ENCODE measurements at places on chromosomes 11 and 22.
A peak's percentile ranks its signal among the peaks of the same experiment; 100 is the strongest.

- DNase-seq, result no peak
These were observed 46.6 kb upstream of the TENM4 start for GRCh38 chr11:79487412-79487811.

GRCh38 chr11:38304926-38305325 is 1706.9 kb upstream of the RAG2 start:
- no peak for DNase-seq

DNA sequence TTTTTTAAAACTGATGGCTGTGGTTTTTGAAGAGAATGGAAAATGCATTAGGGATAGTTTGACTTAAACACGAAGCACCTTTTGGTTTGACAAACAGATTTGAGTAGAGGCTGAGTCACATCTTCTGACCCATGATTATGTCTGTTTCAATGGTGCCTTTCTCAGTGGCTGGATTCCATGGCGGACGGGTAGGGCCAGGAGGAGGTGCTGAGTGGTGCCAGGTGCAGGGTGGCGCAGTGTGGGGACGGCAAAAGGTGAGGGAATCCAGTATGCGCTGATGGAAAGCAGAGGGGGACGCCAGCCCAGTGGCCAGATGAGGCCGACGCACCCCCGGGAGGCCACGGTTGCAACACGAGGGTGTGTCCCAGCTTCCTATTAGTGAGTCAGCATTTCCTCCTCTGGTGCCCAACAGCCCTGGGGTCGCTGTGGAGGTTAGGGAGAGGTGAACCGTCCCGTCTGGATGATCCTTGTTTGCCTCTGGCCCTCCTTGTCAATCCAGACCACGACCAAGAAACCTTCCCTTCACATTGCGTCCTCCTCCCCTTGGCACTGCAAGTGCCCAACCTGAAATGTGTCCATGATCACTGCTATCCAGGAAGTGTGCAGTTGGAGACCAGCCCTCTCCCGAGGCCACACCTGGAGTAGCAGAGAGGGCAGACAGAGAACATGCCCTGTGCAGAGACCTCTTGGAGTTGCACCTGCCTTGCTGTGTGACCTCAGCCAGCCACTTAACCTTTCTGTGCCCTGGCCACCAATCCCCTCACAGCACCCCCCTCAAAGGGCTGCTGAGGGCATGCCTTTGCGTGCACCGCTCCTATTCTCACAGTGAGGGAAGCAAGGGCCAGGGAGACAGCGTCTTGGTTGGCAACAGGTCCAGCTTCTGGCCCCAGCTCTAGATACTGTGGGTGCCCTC is 32.5 kb upstream of the ATXN10 start:
- DNase-seq, result no peak

GRCh38 chr22:42581762-42582716 is 28.3 kb downstream of the SERHL2 start:
- DNase-seq, result peak; percentile 80

DNA sequence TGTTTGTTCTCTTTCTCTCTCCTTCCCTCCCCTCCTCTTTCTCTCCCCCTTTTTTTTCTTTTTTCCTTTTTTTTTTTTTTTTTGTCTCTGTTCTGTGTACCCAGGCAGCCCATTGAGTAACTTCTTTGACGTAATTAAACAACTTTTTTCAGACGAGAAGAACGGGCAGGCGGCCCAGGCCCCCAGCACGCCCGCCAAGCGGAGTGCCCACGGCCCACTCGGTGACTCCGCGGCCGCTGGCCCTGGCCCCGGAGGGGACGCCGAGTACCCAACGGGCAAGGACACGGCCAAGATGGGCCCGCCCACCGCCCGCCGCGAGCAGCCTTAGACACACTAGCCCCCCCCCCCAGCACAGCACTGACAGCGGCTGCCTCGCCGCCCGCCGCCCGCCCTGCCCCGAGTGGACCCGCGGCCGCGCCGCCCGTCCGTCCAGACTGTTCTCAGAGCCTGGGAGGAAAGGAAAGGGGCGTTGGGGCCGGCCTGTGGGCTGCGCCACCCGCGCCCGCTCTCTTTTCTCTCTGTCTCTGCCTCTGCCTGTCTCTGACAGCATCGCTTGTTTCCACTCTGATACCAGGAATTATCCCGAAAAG is 26.1 kb downstream of the MOB2 start:
- no peak for DNase-seq

DNA sequence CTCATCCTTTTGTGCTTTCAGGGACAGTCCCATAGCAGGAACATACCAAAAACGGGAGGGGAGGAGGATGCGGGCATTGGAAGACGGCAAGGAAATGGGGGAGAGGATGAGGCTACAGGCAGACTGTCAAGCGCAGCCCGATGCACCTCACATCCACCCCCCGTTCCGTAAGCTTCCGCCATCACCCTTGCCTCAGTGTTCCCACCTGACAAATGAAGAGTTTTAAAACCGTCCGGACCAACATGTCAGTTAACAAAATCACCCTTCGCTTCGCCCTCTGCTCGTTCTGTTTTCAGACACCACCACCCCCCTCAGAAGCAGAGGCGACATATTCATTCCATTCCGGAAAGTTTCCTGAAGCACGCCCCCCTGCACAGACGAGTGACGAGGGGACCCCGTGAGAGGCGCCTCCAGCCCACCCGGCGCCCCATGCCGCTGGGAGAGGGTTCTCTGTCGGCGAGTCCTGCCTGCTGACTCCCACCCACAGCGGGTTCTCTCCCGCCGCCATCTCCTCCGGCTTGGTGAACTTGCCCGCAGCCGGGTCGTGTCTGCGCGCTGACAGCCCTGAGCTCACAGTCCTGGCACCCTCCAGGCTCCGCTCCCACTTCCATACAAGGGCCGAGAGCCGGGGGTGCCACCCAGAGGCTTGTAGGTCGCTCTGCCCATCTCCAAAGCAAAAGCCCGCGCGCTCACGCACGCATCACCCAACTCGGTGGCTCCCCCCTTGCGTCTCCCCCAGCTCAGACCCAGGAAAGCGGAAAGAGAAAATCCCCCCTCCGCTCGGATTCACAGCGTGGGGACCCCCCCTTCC is 1.5 kb downstream of the IGSF9B start:
- peak; percentile 29 for DNase-seq

GRCh38 chr22:35582861-35583670 is 34.1 kb downstream of the MB start:
- DNase-seq, result peak; percentile 55

GRCh38 chr11:65915821-65916251 is 3.0 kb downstream of the C11orf68 start:
- DNase-seq, result peak; percentile 53

DNA sequence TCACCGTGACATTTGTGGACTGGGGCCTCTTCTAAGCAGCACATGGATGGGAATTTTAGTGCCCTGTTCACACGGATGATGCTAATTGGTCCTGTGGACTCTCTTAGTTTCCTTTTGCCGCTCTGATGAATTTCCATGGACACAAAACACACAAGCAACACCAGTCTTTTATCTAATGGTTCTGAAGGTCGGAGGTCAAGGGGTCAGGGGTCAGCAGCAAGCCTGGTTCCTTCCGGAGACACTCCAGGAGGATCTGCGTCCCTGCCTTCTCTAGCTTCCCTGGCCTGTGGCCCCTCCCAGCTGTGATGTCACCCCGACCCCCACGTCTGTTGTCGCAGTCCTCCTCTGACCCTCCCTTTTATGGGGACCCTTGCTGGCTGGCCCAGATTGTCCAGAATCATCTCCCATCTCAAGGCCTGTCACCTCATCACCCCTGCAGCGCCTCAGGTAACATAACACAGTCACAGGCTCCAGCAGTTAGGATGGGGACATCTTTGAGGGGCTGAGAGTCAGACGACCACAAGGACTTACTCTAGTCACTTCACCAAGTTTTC is 6.8 kb downstream of the NADSYN1 start:
- DNase-seq, result no peak

DNA sequence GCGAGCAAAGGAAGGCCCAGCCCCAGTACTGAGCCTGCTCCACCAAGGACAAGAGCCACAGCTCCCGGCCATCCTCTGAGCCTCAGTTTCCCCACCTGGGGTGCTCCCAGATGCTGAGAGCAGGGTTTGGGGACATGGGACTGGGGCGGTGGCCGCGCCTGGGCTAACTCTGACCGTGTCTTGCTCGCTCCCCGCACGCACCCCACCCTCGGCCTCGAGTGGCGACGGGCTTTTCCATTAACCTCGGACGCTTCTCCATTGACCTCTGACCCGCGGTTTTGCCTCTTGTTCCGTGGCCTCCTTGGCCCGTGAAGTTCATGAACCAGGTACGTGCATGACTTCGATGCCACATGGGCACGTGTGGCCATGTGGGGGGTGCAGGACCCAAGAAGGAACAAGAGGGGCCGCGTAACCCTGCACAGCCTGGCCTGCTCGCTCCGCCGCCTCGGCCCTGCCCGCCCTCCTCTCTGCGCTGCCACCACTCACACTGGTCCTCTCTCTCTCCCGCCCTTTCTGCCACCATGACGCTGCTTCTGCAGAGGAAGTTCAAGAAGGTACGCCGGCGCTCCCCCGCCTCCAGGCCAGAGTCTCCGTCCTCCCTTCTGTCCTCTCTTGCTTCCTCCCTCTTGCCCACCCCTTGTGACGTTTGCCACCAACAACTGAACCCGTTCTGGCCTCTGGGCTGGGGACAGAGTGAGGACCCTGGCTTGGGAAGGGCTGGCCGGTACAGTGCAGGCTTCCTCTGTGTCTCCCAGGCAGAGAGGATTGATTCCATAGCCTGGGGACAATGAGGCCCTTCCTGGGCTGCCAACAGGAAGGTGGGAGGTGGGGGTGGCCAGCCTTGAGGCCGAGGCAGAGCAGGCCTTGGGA is 6.9 kb downstream of the TNNT3 start:
- peak; percentile 26 for DNase-seq

DNA sequence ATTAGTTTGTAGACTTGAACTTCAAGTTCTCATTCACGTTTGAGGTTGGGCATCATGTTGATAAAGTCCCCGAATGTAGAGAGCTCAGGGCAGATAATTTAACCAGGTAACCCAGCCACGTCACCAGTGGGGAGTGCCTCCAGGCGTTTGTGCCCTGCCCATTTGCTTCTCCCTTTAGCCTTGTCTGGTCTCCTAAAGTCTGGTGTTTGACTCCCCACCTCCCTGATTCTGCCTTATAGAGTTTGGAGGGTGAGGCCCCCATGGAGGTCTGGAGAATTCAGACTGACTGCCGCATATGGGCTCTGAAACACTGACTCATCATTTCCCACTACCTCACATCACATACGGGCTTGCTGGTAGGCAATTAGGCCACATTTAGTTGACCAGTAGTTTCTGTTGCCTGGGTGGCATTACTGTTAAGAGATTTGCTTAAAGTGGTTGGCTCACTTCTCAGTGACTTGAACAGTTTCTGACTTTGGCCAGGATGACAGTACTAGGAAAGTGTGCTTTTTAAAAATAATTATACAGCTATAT is 99.3 kb upstream of the GAL start:
- DNase-seq, result no peak

DNA sequence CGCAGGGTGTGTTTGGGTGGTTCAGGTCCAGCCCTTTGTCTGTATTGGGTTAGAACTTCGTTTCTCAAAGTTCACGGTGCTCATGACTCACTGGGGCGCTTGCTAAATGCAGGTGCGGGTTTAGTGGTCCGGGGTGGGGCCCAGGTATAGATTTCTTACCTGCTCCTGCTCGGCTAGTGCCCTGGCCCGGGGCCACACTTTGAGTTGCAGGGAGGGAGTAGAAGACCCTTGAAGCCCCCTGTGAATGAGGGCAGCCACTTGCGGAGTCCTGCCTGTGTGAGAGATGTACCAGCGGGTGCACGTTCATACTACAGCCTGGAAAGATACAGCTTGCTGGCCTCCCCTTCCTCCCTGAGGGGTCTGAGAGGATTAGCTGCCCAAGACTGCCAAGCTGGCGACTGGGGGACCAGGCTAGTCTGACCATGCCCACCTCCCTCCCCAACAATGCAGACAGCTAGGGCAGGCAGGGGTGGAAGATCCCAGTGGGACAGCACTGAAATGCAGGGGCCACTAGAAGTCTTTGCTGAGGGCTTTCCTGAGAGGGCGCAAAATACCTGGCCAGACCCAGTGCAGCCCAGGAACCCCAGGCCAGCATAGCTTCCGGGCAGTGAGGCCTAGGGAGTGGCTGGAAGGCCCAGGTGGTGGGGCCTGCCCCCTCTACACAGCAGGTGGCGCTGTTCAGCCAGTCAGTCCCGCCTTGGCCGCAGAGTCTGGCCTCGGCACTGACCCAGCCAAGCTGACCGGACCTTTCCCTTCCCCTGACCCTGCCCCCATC is 5.1 kb upstream of the MYRF start:
- DNase-seq, result peak; percentile 46

DNA sequence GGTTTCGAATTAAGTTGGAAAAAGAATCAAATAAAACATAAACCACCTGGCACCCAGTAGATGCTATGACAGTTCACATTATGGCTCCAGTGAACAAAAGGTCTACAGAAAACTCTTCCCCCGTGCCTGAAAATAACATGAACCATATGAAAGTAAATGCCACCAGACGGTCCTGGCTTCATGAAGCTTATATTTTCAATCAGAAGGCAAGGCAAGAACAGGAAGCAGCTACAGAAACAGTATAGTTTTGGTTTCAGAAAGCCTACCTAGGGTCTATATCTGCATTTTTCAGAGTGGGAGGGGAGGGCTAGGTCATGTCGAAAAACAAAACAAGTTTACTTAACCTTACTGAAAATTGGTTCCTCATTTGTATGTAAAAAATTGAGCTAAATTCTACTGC is 9.8 kb downstream of the RAB30 start:
- DNase-seq, result no peak

GRCh38 chr11:11956006-11956405 is 52.4 kb downstream of the DKK3 start:
- no peak for DNase-seq

- no peak for DNase-seq
These were observed 87.5 kb downstream of the PRMT3 start for GRCh38 chr11:20474882-20475517.

- no peak for DNase-seq
These were observed 45.6 kb downstream of the LRRC4C start for GRCh38 chr11:41413843-41414242.

DNA sequence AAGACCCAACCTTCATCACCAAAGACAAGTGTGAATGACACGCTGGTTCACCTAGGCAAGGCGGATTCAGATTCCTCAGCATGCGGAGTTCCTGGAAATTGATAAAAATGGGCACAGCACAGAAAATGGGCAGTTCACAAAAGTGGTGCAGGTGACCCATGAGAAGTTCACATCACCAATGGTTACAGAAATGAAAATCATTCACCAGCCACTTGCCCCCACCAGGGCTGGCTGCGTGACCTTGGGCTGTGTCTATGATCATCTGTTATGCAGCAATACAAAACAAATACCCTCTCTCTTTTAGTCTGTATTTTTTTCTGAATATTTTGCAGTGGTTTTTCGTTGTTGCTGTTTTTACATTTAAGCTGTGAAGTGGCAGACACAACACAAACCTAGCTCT is 415.9 kb downstream of the TBC1D22A start:
- DNase-seq, result no peak

DNA sequence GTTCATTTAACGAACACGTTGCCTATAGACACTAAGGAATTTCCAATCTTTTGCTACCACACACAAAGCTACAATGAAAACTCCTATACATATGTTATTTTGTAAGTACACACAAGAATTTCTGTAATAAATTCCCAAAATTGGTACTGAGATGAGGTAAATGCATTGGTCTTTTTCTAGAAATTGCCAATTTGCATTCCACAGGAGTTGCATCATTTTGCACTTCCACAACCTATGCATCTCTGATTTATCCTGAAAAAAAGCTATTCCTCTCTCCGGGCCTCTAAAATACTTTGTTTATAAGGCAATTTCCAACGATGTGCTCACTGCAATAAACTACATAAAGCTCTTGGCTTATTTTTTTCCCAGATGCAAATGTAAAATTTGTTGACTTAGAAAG is 24.9 kb downstream of the IMMP1L start:
- no peak for DNase-seq
